ENCODE measurements at places on chromosomes 1 and 21.

DNA sequence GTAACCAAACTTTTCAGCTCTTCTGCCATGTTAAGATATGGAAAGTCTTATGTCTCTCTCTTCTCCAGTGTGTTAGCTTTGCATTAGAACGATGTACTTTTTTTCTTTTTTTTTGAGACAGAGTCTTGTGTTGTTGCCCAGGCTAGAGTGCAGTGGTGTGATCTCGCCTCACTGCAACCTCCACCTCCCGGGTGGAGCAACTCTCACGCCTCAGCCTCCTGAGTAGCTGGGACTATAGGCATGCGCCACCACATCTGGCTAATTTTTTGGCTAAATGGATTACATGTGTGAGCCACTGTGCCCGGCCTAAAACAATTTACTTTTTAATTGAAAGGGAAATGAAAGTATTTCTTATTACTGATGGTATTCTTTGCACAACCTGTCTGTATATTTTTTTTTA is 35.8 kb downstream of the SPEN start:
- no peak for DNase-seq

DNA sequence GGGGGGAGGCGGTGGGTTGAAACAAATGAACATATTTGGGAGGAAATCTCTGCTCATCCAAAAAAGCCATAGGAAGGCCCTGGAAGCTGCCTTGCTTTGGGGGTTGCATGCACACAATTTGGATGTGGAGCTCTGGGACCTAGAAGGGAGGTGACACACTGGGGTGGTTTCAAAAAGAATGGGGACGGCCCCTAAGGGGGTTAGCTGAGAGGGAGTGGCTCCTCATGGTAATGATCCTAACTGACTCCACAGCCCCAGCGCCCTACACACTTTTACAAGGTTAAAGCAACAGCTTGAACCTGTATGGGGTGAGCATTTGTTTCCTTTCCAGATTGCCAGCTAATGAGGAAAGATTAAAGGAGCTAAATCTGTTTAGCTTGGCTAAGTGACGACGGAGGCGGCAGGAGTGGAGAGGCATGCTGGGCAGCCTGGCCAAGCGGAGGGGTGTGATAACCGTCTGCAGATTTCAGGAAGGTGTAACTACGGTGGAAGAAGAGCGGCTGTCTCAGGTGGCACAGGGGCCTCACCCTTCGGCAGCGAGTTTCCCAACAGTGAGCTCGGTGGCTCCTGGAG is 107.3 kb downstream of the RNF220 start:
- peak; percentile 42 for DNase-seq

DNA sequence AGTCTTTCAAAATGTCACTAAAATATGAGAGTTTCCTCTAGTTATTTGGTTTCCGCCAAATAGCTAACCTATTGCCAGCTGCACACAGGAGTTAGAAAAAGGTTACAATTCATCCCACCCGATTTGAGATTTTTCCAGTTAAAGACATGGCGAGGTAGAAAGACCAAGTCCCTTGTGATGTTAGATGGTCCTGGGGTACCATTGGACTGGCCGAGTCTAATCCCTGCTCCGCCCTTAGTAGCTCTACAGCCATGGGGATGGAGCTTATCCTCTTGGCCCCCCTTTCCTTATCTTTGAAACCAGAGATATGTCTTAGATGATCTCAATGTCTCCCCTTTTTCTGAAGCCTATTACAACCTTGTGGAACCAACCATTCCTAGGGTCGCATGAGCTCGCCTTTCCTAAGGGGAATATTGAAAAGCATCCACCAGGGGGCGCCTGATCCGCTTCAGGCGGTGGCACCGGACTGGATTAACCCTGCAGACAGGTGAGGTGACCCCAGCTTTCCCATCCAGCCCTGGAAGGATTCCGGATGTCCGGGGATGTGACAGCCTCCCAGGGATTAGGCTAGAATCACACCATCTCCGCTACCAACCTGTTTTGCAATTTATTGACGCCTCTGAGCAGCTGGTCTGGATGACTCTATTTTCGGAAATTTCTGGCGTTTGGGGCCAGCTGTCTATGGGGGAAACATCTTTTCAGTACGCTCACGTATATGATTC is 68.3 kb upstream of the SIM2 start:
- DNase-seq = peak; percentile 77

DNA sequence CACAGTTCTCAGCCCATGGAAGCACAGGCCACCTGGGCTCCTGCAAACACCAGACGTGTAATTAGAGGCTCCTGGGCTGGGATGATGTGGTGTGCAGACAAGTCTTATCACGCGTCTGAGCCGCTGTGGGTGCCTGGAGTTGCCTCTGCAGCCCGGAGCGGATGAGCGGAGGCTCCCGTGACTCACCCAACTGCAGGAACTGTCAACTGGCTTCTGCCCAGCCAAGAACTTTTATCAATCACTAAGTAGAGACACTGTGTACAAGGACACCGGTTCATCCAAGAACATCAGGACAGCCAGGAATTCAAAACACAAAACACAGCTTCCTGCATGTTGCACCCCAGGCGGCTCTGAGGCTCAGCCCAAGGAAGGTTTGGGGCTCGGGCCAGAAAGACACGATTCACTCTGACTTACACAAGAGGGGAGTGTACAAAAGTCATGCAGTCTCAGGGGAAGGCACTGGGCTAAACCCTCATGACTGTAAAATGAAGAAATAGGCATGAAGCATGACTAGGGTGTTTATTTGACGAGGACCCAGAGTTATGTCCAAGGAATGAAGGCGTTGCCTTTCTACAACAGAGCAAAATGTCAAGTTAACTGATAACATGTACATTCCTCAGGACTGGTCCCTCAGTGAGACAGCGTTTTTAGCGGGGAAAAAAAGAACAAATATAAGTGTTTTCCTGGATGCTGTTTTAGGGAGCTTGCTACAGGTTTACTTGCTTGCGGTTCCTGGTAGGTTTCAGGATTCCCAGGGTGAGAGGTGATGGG is 21.1 kb downstream of the ERRFI1 start:
- DNase-seq = no peak

GRCh38 chr1:43083375-43083891 is 88.7 kb downstream of the EBNA1BP2 start:
- no peak for DNase-seq

- DNase-seq = no peak
These were observed 12.4 kb upstream of the BCAR3 start for GRCh38 chr1:93694039-93694438.

All from activated CD8-positive, alpha-beta T cell treated with anti-CD3 and anti-CD28 coated beads for 36 hours (primary cell).